ENCODE measurements at places on chromosomes 3 and 15.

DNA sequence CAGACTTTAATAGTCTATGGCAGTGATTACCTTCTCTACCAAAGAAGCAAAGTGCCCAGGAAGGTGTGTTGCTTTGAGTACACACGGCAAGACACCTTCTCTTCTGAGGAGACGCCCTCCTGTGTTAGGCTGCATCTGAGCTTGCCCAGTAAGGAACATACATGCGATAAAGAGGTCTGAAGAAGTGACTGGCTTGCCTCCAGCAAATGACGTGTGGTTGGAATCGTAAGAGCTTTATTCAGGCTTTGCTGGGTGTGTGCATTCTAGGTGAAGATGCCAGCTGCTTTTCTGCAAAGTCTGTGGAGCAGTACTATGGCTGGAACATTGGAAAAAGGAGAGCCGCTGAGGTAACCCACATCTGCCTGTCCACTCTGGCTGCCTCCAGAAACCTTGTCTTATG is 22.4 kb downstream of the MAP6D1 start:
- no peak for DNase-seq

DNA sequence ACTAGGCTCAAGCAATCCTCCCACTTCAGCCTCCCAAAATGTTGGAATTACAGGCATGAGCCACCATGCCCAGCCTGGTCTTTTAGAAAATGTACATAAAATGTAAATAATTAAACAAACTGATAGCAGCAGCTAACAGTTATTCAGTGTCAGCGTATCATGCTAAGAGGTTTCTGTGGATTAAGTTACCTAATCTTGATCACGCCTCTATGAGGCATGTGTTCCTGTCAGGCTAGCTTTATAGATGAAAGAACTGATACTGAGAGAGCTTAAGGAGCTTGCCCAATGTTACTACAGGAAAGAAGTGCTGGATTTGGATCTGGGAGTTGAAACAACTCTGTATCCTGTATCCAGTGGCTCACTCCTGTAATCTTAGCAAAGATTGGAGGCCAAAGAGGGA is 11.2 kb upstream of the MST1R start:
- DNase-seq, result no peak

DNA sequence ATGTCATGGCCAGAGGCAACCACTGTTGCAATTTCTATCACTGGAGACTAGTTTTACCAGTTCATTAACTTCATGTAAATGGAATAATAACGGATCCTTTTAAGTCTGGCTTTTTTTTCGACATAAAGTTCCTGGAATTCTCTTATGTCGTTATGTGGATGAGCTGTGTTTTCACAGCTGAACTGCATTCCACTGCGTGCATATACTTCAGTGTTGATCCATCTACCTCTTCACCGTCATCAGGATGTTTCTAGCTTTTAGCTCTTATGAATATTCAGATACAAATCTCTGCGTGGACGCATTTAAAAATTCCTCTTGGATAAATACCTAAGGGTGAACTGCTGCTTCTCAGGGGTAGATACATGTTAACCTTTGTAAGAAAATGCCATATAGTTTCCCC is 15.6 kb upstream of the CYFIP1 start:
- DNase-seq, result no peak

GRCh38 chr3:170033489-170033888 is 4.3 kb upstream of the GPR160 start:
- DNase-seq, result no peak

DNA sequence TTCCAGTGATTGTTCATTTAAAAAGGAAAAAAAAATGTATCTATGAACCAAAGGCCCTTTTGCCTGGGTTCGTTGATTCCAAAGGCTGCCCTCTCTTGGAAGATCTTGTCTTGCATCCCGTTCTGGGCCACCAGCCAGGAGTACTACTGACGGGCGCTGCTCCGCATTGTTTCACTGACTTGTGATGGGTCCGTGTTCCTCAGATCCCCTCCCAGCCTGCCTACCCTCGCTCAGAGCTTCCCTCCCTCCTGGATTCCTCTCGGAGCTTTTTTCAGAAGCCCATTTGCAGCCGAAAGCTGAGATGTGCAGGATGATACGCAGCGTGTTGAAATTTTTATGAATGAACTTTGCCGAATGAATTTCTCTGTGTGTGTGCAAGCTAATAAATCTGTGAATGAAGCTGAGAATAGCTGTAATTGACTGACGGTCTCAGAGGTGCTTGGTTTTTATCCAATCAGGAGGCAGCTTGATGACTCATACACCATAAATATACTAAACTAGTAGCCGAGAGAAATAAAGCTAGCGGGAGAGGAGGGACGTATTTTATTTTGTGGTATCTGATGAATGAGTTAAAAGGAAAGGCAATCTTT is at the start of gene SHC4:
TSS of gene SHC4 (minus strand) at position 396 of the 590 bp plus-strand sequence. CDS start 904 bp downstream, outside the sequence.
- DNase-seq, result peak; percentile 15

GRCh38 chr3:158355623-158356588 is 215.1 kb upstream of the MLF1 start:
- no peak for DNase-seq

DNA sequence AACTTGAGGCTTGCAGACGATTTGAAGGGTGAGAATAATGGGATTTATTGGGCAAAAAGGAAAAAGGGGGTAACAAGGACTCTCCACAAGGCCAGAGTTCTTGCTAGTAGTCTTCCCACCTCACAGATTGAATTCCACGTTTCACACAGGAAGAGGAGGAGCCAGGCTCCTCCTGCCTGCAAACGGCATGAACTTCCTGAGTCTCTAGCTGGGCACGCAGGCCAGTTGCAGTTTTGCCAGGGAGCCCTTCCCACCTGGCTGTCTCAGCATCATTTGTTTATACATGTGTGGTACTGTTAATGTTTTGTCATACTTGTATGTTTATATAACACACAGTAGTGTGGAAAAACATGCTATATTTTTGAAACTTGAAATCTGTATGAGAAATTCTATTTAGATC is 155.0 kb downstream of the NLGN1 start:
- no peak for DNase-seq

DNA sequence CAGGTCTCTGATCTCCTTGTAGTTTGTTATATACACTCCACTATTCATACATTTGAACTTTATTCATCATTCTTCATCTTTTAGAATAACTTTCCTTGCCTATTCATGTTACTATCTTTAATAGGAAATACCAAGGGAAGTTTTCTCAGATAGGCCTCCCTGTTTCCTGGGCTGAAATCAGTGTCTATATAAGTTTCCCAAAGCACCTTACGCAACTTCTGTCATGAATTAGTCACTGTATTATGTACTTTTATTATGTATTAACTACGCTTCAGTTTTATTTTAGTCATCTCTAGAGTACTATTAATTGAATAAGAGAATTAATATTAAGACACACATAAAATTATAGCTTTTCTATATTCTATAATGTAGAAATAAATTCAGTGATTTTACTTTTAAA is 1481.5 kb downstream of the OTOL1 start:
- DNase-seq, result no peak

DNA sequence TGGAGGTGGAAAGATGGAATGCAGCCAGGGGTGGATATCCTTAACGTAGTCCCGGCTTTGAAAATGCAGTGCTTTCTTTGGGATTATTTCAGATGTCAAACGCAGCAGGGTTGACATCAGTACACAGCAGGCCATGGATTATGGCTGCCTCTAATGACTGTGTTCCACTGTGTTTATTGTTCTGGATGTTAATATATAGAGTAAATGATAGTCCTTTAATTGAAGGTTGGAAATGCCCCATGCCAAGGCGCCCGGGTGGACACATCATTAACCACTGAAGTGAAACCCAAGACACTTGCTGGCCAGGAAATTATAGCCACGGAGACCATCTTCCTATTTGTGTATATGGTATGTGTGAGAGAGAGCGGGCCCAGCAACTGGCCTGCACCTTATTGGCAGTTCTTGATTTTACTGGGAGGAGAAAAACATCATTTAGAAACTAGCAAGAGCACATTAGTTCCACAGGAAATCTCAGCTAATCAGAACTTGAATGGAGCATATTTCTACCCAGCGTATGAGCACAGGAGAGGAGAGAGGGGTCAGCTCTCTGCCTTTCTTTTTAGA is 254.9 kb upstream of the RASGRP1 start:
- DNase-seq, result no peak

DNA sequence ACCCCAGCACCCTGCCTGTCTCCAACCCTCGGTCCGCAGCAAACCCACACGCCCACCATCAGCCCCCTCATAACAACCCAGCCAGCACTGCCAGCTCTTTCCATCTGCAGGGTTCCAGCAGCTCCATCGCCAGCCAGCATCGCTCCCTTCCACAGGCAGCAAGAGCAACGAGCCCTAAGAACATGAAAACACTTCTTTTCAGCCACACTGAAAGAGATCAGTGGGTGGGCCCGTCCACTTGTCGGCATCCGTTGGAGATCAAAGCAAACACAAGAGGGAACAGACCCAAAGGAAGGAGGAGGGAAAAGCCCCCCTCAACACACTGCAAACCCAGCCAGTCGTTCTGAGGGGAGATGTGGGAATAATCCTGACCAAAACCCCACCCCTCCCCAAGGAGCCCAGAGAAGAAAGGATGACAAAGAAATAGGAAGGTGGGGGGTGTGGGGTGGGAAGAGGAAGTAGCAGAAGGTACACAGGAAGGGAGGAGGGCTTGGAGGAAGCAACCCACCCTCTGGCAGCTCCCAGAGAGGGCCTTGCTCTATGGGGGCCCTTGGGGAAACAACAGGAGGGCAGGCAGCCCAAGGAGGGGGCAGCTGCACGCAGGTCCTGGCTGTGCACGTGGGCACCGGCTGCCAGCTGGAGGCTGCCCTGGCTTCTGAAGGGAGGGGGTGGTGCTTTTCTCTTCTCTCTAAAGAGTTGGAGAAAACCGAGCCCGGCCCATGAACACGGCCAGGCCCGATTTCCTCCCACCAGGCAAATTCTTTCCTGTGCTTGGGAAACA is 473.6 kb upstream of the PROK2 start:
- DNase-seq, result no peak

DNA sequence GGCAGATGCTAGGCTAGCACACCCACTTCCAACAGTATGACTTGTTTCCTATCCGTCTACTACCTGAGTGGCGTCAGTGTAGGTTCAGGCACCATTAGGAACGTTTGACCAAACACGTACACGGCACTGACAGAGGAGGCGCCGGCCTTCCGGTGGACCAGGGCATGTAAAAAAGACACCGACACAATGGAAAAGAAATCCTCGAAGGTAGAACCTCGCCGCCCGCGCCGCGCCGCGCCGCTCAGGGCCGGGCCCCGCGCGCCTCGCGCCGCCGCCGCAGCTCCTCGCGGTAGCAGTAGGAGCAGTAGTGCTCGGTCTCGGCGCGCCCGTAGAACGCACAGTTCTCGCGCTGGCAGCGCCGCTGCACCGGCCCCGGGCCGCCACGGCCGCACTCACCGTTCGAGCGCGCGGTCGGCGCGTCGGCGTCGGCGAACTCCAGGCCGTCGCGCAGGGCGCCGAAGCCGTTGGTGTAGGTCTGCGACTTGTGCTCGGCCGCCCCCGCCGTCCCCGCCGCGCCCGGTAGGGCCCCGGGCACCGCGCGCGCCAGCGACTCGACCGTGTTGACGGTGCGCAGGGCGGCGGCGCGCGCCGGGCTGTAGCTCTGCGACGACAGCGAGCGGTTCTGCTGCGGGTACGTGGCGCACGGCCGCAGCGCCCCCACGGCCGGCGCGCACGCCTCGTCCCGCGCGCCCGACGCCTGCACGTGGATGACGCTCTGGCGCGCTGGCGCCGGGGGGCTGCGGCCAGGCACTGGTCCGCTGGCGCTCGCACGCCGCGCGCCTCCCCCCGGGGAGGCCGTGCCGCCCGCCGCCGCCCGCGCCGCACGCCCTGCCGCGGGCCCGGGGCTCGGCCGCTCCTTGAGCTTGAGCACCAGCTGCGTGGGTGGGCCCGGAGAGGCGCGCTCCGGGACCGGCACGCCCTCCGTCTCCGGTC is 156.7 kb downstream of the KLF13 start:
- DNase-seq, result no peak

GRCh38 chr3:106755336-106755735 is 621.9 kb upstream of the CCDC54 start:
- no peak for DNase-seq

Data from cerebellar nuclear complex (tissue), 1 donor.